T-cell (primary cell): ENCODE measurements at places on chromosomes 11 and 22.

DNA sequence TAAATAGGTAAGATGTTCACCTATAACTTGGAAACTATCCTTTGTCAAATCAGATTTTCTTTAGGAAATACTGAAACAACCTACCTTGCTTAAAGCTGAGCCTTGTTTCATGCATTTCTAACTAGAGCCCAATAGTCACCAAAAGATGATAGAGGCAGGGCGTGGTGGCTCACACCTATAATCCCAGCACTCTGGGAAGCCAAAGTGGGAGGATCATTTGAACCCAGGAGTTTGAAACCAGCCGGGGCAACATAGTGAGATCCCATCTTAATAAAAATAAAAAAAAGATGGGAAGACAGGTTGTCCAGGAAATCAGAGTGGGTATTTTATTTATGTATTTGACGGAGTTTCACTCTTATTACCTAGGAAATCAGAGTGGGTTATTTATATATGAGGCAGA lies 38.3 kb downstream of the DDX6 start:
- DNase-seq: no peak

- DNase-seq: no peak
These were observed 50.0 kb upstream of the ADA2 start for GRCh38 chr22:17269224-17269606.

DNA sequence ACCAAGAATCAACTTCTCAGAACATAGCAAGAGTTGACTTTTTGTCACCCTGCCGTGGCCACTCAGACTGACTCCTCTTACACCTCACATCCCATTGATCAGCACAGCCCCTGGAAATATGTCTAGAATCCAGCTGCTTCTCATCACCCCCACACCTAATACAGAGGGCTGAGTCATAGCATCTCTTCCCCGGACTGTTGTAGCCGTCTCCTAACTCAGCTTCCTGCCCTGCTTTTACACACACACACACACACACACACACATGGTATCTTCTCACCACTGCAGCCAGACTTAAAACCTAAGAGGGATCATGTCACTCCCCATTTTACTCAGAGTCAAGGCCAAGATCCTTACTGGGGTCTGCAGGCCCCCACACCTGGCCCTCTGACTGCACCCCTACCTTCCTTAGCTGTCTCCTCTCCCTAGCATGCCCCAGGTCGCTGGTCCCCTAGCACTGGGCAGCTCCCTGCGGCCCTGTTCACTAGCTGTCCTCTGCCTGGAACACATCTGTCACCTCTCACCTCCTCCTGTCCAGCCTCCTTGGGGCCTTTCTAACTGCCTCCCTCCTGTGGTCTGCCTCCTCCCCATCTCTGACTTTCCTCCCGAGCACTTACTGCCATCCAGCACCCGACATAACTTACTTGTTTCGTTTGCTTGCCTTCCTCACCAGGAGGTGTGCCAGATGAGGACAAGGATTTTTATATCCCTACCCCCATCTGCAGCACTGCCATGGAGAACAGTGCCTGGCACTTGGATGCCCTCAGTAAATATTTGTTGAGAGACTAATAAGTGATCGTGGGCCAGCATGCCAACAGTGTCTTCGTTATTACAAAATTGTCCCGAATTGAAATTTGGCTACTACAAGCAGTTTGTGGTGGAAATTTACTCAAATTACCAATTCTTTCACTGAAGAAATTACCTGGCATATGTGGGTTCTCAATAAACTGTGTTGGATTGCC lies 61.9 kb downstream of the BMAL1 start:
- DNase-seq: peak; percentile 29

DNA sequence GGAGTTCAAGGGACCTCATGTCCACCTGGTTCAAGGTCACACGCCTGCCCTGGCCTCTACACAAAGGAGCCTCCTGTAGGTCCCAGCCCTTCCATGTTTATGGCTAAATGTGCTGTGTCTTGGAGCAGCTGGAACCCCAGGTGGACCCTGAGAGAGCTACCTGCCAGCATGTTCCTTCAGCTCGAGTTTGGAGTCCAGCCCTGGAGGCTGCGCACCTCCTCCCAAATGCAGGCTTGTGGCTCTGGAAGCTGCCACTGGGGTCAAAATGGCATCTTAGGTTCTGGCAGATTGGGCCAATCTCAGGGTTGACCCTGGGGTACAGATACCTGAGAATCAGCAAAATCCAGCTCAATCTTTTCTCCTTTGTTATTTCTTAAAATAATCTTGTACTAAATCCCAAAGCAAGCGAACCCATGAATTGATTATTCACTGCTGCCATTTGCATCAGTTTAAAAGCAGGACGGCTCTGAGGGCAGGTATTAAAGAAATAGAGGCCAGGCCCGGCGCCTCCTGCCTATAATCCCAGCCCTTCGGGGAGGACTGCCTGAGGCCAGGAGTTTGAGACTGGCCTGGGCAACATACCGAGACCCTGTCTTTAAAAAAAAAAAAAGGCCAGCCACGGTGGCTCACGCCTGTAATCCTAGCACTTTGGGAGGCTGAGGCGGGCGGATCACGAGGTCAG lies 2.9 kb downstream of the TNFRSF13C start:
- no peak for DNase-seq
